Myocyte (in vitro differentiated cells): ENCODE measurements at places on chromosomes 7 and 10. TPM values are rescaled to one million over a fixed set of nuclear protein-coding genes. Genes with fewer than 3 reads are reported as not detected.

Gene ADAM8
- total RNA-seq = 1.5 and 2.0 TPM in 2 replicates

Gene KCNH2
- 6.9 and 8.7 TPM in 2 replicates for total RNA-seq

Gene WEE2
- total RNA-seq = not detected in 2 replicates

Gene HYAL4
- 0.21 and 0.43 TPM in 2 replicates for total RNA-seq

Gene UTF1
- total RNA-seq = not detected in 2 replicates

Gene MMD2
- total RNA-seq = not detected in 2 replicates

Gene CLRN3
- not detected in 2 replicates for total RNA-seq

GRCh38 chr7:157903710-157904109 is 566.9 kb downstream of the DNAJB6 start:
- DNase-seq = no peak

GRCh38 chr7:36370046-36370445 is 19.6 kb upstream of the ANLN start:
- DNase-seq = peak; percentile 17

DNA sequence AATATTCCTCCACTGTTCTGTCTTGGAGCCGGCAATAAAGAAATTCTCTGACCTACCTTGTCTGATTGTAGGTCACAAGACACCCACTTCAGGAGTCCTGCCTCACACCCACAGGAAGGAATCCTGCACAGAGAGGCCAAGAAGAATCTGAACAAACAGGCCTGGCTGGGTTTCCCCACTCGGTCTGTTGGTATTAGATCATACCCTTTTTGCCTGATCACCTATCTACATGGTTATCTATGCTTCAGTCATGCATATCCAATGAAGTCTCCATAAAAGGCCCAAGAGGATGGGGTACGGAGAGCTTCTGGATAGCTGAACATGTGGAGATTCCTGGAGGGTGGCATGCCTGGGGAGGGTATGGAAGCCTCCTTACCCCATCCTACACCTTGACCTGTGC is 12.3 kb downstream of the OGDH start:
- no peak for DNase-seq

DNA sequence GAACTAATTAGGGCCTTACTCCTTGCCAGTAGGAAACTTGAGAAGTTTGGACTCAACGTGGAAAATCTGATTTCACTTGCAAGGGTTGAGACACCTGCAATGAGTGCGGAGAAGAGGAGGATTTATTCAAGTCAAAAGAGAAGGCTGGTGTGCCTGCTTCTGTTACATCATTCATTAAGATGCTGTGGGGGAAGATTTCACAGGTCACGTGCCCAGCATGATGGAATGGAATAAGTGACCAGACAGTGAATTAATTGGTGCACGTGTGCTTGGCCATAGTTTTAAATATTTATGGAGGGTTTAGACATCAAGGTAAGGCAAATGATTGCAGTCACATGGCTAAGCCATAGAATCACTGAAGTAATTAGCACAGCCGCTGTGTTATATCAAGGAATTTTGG is 155.0 kb downstream of the C7orf25 start:
- DNase-seq = no peak

DNA sequence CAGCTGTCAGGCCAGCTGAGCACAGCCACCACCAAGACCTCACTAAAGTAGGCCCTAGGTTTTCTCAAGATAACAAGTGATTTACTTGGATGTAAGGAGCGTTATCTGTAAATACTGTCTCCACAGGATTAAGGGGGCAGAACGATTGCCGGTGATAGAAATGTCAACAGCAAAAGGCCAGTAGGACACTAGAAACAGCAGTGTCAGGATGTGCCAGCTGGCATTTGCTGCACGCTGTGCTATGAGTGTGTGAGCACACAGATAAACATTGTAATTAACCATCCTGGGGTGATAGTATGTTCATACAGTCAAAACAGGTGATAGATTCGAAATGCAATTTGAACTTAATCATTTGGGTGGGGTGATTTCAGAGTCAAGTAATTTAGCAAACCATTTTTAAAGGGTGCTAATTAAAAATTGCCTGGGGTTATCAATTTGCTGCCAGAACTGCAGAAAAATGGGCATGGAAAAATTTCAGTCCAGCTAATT is 36.3 kb upstream of the NOBOX start:
- no peak for DNase-seq

GRCh38 chr7:16034353-16034752 is 347.9 kb upstream of the MEOX2 start:
- DNase-seq = no peak

GRCh38 chr7:13933091-13933490 is 56.4 kb downstream of the ETV1 start:
- DNase-seq = no peak
